ENCODE measurements at places on chromosomes 5 and 9.

- DNase-seq = no peak
These were observed 67.6 kb upstream of the RASEF start for GRCh38 chr9:83130541-83130940.

DNA sequence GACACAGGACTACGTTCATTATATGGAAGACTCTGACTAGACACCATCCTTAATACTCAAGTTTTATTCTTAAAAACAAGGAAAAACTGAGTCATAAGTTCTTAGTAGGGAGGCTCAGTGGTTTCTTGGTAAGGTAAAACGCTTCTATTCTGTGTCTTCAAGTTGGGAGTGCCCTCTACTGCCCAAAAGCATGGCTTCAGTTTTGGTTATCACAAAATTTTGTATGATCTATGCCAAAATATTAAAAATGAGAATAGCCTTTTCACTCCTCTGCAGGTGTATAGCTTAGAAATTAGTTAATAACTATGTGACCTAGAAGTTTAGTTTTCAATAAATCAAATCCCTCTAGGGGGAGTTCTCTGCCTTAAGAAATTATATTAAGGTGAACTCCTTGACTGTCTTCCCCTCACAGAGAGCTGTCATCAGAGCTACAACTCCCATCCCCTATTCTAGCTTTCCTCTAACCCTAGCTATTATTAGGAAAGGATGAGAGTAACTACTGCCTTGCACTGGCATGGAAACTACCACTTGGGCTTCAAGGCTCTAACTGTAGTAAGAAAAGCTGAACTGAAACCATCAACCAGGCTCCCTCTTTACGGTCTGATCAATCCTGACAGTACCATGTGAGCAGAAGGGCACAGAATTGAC lies 189.7 kb downstream of the GNAQ start:
- no peak for DNase-seq

- DNase-seq = no peak
These were observed 333.1 kb downstream of the ASTN2 start for GRCh38 chr9:117081641-117082317.

- no peak for DNase-seq
These were observed 202.2 kb downstream of the NFIB start for GRCh38 chr9:14111696-14112095.

GRCh38 chr9:10903969-10904368 lies 291.2 kb upstream of the PTPRD start:
- no peak for DNase-seq

GRCh38 chr9:134324359-134325095 lies 1.7 kb upstream of the RXRA start:
- no peak for DNase-seq

DNA sequence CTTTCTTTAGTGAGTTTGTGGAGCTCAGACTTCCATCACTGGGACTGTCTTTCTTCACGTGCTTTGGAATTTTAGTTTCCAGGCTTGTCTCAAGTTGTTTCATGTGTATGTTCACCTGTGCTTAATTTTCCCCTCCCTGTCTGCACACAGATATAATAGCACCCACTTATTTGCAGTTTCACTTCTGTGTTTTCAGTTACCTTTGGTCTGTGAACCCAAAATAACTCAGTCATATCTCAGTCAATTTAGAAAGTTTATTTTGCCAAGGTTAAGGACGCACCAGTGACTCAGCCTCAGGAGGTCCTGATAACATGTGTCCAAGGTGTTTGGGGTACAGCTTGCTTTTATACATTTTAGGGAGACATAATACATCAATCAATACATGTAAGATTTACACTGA lies 330.4 kb downstream of the ICE1 start:
- no peak for DNase-seq

DNA sequence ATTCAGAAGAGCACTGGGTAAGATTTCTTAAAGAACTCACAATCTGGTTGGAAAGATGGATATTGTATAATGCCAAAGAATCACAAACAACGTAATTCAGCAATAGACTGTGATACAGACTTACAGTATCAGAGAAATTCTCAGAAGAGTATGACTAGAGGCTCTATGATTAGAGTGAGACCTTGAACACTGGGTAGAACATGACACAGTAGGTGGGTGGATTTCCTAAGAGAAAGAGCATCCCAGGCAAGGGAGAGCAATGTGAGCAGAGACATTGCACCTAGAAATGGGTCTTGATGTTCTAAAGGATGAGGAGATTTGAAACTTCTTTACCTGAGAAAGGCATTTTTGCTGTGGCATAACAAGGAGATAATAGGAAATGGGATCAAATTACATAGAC lies 27.3 kb upstream of the CAST start:
- no peak for DNase-seq

DNA sequence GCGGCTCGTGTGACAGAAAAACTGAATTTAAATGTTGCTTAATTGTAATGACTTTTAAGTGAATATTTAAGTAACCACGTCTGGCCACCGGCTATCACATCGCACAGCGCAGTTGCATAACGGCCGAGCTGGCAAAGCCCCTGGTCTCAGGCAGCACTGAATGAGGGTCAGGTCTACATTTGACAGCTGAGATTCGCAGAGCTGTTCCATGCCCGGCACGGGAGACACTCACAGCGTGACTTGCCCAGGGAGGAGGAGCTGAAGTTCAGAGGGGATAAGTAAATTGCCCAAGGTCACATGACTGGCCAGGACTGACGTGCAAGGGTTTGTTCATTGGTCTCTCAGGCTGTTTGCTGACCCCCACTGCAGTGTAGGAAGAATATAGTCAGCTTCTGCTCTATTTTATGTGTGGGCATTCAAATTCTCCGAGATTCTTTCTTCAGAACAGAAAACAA lies 17.4 kb upstream of the COL5A1 start:
- no peak for DNase-seq

DNA sequence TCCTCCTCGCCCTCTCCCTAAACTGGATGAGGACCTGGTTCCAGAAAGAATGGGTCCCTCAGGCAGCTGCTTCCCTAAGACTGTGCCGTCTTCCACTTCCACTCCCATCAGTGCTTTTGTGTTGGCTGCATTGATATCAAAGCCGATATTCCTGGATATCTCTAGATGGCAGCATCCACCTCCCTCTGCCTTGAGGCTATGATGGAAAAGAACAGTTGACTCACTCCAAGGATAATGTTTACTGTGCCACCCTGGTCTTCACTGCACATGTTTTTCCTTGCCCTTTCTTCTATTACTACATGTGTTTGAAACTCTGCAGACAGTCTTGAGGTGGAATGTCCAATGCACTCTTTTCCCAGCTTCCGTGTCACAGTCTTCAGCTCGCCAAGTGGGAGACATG lies 211.6 kb downstream of the MAST4 start:
- DNase-seq = no peak

DNA sequence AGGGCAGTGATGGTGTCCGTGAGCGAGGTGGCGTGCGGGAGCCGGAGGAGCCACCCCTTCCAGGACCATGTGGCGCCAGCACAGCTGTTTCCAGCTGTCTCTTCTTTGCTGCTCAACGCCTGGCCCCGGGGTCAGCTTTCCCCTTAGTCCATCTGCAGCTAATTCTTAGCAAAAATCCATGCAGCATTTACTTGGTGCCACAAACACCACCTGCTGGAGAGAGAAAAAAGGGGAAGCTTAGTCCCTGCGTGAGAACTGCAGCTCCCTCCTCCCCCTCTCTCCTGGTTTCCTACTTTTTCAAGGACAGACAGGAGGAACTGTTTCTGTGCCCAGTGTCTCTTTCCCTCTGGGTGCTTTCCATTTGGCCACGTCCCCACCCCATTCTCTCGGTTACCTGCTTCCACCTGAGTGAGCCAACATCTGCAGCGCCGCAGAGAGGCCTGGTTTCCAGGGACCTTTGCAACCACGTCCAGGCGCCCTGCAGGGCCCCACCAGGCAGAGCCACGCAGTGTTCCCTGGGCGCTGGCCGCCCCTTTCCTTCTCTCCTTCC lies 3.4 kb downstream of the SLC6A19 start:
- no peak for DNase-seq

GRCh38 chr9:6852243-6852963 lies 94.6 kb downstream of the KDM4C start:
- DNase-seq = no peak

- DNase-seq = no peak
These were observed 62.1 kb upstream of the CTXN3 start for GRCh38 chr5:127586811-127587210.

DNA sequence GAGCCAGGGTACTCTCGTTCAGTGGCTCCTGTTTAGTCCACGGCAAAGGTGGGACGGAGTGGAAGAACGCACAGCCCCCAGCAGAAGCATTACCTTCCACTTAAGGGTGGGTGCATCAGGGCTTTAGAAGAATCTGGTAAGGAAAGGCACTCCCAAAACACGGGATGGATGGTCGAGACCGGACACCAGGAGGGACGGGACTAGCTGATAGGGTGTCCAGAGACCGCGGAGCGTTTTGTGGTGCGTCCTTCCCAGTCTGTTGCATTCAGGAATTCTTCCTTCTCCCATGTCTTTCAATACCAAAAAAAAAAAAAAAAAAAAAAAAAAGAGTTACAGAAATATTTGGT lies 545 bp upstream of the CTSV start:
- no peak for DNase-seq

- DNase-seq = no peak
These were observed 183.5 kb downstream of the TMEM232 start for GRCh38 chr5:110542949-110543348.

All from cortex of kidney (tissue), 1 donor.